Cortex of kidney (tissue), 1 donor: ENCODE measurements at places on chromosomes 5 and 9.

GRCh38 chr9:35749515-35750255 lies 598 bp downstream of the RGP1 start:
- no peak for DNase-seq

GRCh38 chr5:169507051-169507450 lies 76.5 kb upstream of the SPDL1 start:
- no peak for DNase-seq

- no peak for DNase-seq
Observed at GRCh38 chr9:127910613-127911205, 6.1 kb downstream of the ST6GALNAC4 start.

GRCh38 chr5:146873186-146873917 lies 5.2 kb downstream of the PPP2R2B start:
- DNase-seq, result no peak

- no peak for DNase-seq
Observed at GRCh38 chr5:172952034-172952511, 7.2 kb upstream of the RPL26L1 start.

DNA sequence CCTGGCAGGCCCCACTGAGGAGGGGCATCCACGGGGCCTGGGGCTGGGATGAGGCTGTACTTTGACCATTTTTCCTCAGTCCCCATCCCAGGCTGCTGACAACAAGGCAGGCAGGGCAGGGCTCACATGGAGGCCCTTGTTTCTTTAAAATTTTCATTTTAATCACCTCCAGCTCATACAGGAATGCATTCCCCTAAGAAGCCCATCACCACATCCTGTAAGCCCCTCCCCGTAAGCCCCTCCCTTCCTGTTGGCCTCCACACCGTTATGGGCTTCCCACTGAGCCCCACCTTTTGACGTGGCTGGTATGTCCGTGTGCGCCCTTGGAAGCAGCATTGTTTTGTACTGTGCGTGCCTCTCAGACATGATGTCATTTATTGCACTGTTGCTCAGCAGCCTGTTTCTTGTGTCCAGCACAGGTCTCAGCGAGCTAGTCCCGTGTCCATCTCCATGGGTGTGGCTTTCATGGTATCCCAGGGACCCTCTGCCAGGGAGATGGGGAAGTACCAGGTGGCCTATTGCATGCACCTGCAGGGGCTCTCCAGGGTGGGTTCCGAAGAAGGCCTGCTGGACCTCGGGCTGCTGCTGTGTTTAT lies 22.4 kb downstream of the PHF2 start:
- DNase-seq, result no peak

GRCh38 chr5:100188339-100188738 lies 346.8 kb upstream of the FAM174A start:
- no peak for DNase-seq

GRCh38 chr5:170387775-170388639 lies 1.2 kb downstream of the KCNMB1 start:
- no peak for DNase-seq

DNA sequence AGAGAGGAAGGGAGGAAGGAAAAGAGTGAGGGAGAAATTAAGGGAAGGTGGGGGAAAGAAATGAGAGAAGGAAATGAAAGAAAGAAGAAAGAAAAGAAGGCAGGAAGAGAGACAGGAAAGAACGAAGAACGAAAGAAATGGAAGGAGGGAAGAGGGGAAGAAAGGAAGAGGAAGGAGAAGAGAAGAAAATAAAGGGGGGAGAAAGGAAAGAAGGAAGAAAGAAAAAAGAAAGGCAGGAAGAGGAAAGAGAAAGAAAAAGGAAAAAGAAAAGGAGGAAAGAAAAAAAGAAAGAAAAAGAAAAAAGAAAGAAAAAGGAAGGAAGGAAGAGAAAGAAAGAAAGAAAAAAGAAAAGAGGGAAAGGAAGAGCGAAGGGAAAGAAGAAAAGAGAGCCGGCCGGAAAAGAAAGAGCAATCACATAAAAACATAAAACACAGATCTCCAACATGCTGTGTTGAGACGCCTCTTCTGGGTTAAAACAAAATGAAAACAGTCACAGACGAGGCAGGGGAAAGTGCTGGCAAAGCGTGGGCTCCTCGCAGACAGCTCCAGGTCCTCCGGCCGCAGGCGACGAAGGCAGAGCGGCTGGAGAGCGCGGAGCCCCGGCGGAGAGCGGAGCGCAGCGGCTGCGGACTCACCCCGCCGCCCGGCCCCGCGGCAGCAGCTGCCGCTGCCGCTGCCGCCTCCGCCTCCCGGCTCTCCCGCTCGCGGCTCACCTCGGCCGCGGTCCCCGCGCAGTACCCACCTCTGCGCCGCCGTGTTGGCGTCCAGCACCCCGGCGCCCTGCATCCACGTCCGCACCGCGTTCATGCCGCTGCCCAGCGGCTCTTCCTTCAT lies 896 bp downstream of the EBF1 start:
- DNase-seq, result no peak

- DNase-seq, result no peak
Observed at GRCh38 chr9:132592451-132592850, 10.0 kb downstream of the BARHL1 start.
